Thoracic aorta endothelial cell (primary cell): ENCODE measurements at places on chromosomes 2 and 18. TPM values are rescaled to one million over a fixed set of nuclear protein-coding genes. Genes with fewer than 3 reads are reported as not detected.

The PCARE gene
- total RNA-seq: not detected in 2 replicates

The ACP1 gene
- total RNA-seq: 110 and 119 TPM in 2 replicates

The NAT8 gene
- total RNA-seq: not detected in 2 replicates

The CARF gene
- total RNA-seq: 4.0 and 5.7 TPM in 2 replicates

The C2orf69 gene
- 20.3 and 30.2 TPM in 2 replicates for total RNA-seq

The PRSS56 gene
- not detected in 2 replicates for total RNA-seq

The MTX2 gene
- total RNA-seq: 21.8 and 23.6 TPM in 2 replicates
